ENCODE measurements at places on chromosomes 12 and 14.

DNA sequence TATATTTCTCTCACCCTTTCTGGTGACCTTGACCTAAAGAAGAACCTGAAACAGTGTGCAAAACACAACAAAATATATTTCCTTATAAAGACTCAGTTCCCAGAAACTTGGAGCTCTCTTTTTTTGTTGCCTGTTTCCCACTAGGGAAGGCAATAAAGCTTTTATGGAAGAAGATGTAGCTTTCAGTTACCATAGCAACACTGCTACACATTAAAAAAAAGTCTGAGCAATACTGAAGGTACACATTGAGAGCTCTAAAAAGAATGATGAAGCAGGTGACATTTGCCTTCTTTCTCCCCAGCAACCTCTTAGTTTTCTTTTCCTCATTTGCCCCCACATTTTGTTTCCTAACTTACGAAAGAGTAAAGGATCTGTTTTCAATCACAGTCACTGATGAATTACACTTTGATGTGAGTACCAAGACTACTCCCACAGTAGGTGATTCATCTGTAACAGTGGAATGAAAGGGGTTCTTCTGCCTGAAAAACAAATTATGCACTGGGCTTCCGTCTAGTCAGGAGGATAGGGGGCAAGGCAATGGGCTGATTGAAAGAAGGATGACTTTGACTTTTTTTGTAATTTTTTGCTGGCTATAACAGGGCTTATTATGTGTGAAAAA is 1.1 kb upstream of the CATSPERB start:
- DNase-seq = no peak

DNA sequence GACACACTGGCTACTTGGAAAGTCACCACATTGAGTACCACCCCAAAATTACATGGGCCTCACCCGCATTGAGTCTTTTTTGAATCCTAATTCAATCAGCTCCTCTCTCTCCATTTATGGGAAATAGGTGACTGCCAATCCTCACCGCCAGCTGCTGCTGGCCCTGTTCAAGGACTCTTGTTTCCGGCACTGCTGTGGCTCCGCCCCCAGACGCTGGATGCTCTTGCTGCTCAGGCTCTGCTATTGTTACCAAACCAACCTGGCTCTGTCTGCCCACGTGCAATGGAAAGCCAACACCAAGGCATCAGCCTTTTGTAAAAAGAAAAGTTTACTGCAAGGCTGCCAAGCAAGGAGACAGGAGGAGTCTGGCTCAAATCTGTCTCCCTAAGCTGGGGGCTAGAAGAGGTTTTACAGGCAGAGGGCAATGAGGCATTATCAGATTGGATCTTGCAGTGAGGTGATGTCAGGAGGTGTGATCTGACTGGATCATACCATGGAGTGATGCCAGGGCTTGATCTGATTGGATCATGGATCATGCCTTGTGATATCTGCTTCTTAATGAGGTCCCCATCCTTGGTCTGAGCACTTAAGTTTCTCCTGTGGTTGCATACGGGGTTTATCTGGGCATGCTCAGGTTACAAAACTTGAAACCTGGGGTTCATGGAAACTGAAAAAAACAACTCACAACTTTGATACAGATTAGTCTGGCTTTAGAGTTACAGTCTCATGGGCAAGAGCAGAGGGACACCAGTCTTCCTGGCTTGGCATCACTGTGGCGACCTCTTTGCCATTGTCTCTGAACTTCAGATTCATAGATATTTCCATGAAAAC is 117.1 kb upstream of the SLC35F4 start:
- DNase-seq = no peak

- DNase-seq = peak; percentile 84
These were observed 1.3 kb upstream of the IGFBP6 start for GRCh38 chr12:53096089-53096741.

DNA sequence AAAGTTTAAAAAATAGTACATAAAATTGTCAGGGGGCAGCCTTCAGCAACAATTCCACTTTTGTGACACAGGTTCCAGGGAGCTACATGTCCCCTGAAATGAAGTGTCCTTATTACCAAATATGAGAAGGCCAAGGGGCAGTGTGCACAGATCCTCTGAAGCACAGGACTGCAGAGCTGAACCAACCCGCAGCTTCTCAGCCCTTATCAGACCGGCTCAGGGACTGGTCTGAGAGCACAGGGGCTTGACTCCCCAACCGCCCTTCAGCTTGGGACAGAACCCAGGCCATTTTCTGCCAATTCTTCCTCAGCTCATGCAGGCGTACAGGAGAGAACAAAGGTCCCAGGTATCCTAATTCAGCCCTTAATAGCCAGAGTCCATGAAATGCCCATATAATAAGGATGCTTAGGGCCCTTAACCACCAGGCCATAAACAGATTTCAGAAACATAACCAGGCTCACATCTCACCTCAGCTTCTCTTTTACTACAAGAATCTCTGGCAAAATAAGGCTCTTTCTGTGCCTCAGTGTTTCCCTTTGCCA is 221.3 kb downstream of the ANO2 start:
- DNase-seq = no peak

- DNase-seq = no peak
These were observed 144.6 kb downstream of the SUDS3 start for GRCh38 chr12:118521036-118521370.

GRCh38 chr14:38357557-38357956 is 101.7 kb upstream of the CLEC14A start:
- DNase-seq = peak; percentile 53

GRCh38 chr14:48973151-48973550 is 613.0 kb downstream of the RPS29 start:
- no peak for DNase-seq

DNA sequence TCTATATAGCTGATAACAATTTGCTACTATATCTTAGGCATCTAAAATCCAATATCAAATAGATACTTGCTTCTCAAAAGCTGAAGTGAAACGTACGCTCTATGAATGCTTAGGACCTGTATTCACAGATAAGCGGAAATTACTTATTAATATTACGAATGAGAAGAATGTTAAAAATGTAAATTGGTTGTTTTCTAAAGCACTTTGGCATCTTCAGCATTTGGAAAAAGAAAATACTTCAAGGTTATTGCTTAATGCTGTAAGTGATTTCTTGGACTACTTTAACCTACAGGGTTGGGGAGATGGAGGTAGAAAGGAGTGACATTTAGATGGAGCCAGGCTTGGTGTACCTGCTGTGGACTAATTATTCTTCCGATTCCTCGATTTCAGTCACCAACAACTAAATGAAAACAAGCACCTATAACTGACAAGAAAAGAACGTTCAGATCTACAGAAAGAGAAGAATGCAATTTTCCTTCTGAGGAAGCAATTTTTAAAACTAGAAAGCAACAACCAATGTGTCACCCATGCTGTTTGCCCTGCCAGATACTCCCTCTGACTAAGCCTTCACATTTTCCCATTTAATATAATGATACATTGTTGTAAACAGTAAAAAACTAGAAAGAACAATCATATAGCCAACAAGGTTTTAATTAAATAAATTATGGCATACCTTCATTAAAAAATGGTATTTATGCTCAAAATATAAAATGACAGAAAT is 49.3 kb downstream of the SLC25A21 start:
- DNase-seq = no peak

DNA sequence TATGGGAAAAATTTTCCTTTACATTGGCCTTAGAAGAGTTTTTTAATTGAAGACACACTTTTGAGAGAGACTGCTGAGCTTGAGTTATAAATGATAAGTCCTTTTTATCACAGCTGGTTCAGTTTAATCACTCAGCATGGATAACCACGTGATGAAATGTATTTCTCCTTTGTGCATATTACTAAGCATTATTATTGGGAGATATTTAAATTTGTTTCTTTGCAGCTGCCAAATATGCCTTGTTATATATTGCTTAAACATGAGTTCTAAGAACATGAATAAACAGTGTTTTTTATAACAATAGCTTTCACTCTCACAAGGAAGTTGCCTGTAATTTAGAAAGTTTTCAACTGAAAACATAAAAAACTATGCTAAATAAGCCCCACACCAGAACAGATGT is 293.5 kb upstream of the LRFN5 start:
- DNase-seq = no peak

DNA sequence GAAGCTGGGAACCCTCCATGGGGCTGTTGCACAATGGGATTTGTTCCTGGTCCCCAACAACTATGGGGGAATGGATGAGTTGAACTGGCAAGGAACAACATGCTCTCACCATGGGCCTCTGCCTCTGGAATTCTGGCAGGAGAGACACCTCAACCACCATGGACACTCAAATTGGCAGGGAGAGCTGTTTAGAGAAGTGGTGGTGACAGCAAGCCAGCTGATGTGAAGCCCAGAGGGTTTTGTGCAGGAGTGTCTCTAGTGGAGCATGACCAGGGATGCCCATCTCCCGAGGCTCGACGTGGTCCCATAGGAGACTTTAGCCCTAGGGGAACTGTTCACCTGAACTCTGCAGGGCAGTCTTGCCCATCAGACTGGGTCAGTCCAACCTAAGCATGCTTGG is 345.2 kb upstream of the CCDC196 start:
- DNase-seq = no peak

All from GM04504 (cell line).